ENCODE measurements at places on chromosomes 13 and 19.
A peak's percentile ranks its signal among the peaks of the same experiment; 100 is the strongest.

- DNase-seq, result no peak
These were observed 45.6 kb downstream of the RNASEH2B start for GRCh38 chr13:50955241-50955640.

DNA sequence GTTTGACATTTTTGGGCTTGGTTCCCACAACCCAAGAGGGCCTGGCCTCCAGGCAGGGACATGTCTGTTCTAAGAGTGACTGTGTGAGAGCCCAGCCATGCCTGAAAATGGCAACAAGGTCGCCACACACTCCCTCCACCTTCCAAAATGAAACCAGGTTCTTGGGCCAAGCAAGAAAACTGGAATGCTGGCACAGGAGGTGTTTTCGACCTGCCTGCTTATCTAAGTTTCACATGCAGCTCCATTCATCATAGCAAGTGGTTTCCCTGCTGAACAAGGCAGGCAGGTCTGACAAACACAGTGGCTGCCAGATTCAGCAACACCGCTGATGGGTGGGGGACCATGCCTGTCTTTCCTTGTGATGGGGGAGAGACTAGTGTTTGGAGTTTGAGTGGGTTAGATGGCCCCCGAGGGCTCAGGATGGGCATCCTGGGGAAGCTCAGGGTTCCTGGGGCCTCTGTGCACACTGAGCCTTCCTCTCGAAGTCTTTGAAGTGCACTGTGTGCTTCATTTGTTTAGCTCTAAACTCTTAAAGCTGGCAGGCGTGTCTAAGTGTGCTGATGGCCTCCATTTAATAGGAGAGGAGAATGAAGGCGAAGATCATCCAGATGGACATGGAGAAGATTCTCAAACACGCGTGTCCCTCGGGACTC lies 17.9 kb upstream of the GAS6 start:
- DNase-seq, result no peak

GRCh38 chr19:46861691-46862502 lies 1.1 kb downstream of the ARHGAP35 start:
- no peak for DNase-seq

GRCh38 chr13:111566567-111566966 lies 246.1 kb downstream of the TEX29 start:
- no peak for DNase-seq

- no peak for DNase-seq
These were observed 593.5 kb downstream of the KCTD12 start for GRCh38 chr13:76292726-76293125.

- DNase-seq, result peak; percentile 68
These were observed 131.2 kb downstream of the CRYL1 start for GRCh38 chr13:20394506-20394905.

- DNase-seq, result no peak
These were observed 13.8 kb downstream of the METTL21C start for GRCh38 chr13:102680842-102681740.

DNA sequence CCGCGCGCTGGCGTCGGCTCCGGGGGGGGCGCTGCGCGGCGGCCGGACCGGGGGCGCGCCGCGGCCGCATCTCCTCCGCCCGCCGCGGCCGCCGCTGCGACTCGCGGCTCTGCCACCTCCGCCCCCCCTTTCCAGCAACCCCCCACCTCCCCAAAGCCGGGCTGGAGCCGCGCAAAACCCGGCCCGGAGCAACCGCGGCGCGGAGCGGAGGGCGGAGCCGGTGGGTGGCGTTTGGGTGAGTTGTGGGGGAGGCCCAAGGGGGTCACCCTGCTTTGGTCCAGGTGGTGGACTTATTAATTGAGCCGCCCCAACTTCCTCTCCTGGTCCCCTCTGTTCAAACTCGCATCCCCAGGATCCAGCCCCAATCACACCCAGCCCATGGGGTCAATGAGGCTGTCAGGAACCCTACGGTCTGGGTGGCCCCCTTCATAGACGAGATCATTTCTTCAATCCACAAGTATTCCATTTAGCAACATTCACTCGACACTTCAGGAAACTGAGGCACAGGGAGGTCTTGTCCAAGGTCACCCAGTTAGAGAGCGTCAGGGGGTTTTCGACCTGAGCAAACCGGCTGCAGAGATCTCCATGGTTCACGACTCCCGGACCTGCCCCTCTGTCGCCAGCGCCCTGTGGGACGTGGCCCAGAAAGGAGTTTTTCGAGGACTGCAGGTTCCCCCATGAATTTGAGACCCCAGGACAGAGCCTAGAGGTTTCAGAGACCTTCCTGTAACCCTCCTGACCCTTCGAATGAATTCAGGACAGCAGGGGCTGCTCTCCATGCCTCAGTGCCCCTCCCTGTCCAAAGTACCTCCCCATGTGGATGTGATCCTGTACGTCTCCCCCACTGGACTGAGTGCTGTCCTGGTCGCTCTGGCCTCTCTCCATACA lies 22.4 kb upstream of the SEMA6B start:
- no peak for DNase-seq

GRCh38 chr13:40983725-40984667 lies 35.1 kb downstream of the ELF1 start:
- no peak for DNase-seq

DNA sequence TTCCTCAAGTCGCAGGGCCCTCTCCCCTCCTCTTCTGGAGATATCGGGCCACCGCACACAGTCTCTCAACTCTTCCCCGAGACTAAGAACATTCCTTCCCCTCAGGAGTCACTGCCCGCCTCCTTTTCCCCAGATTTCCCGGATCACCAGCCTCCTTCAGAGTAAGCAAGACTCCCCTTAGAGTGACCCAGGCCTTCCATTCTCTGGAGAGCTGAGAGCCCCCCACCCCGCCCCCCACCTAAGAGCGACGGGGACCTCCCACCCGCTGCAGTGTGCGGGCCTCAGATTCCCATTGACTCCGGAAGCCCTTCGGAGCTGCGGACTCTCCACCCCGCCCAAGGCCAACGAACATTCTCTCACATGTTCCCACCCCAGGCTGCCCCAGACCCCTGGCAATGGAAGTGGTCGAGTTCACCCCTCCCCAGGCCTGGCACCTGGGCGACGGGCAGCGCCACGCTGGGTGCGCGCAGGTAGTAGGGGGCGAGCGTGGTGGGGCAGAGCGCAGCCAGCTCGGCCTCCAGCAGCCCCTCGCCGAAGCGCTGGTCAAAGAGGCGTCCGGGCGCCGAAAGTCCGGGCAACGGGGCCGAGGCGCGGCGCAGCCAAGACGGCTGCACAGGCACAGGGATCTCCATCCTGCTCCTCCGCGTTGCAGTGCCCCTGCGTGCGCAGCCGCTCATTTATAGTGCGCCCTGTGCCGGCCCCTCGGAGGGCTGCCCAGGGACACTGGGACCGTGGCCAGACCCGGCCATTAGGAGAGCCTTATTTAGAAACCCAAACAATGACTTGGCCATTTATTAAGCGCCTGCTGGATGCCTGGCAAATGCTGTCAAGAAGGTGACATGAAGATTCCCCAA lies at the start of gene HSPB6:
HSPB6 (minus strand) TSS at position 653 of the 854 bp plus-strand sequence; CDS start at position 632, 21 bp downstream.
- DNase-seq, result peak; percentile 90

- peak; percentile 78 for DNase-seq
These were observed 18.5 kb downstream of the CYP2A6 start for GRCh38 chr19:40831502-40832430.

DNA sequence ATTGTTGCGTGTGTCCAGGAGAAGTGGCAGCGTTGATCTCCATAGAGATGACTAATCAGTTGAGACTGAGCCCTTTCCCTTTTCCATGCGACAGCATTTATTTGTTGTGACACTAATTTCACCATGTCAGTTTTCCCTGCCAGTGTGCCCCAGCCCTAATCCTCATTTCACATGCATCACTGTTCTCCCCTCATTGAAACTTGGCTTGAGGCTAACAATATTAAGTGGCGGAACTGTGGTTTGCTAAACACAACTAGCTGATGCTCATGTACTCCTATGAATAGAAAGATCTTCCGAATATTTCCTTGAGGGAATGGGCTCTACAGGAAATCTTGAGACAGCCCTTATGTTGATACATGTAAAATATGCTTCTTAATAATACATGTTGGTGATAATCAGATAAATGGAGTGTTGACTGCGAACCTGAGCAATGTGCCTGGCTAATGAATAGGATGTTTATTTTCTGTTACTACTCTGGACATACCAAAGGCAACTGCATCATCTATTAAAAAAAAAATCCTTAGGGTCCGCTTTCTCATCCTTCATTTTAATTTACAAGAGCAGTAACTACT lies 258.6 kb downstream of the ATP8A2 start:
- DNase-seq, result no peak

GRCh38 chr13:66138172-66138811 lies 1091.8 kb downstream of the PCDH9 start:
- no peak for DNase-seq

DNA sequence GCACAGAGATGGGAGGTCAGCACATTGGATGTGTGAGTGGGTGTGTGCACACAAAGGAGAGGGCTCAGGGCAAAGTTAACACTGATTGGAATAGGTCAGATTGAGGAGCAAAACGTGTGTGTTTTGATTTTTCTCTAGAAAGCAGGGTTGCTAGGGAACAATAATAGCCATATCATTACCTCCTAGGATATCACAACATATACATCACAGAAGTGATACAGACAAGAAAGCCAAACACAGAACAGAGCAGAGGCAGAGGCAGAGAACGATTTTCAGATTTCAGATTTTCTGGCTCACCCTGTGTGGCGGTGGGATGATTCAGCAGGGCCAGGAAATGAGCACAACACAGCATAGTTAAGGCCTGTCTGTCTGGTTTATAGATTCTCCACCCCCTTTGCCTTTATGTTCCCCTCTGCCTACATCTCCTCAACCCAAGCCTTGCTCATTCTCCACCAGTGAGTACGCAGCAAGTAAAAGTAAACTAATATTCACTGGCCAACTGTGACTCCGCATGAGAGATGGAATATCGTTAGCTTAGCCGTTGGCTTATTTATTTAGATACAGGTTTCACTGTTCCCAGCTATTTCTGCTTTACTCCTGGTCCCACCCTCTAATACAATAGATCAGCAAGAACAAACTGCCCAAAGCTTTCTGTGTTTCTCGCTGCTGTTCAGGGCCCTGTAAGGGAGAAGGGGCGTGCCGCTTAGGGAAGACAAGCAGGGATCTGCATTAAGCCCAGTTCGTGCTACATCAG lies 182.7 kb upstream of the TSC22D1 start:
- no peak for DNase-seq

GRCh38 chr13:109196948-109197347 lies 567.5 kb downstream of the MYO16 start:
- no peak for DNase-seq

DNA sequence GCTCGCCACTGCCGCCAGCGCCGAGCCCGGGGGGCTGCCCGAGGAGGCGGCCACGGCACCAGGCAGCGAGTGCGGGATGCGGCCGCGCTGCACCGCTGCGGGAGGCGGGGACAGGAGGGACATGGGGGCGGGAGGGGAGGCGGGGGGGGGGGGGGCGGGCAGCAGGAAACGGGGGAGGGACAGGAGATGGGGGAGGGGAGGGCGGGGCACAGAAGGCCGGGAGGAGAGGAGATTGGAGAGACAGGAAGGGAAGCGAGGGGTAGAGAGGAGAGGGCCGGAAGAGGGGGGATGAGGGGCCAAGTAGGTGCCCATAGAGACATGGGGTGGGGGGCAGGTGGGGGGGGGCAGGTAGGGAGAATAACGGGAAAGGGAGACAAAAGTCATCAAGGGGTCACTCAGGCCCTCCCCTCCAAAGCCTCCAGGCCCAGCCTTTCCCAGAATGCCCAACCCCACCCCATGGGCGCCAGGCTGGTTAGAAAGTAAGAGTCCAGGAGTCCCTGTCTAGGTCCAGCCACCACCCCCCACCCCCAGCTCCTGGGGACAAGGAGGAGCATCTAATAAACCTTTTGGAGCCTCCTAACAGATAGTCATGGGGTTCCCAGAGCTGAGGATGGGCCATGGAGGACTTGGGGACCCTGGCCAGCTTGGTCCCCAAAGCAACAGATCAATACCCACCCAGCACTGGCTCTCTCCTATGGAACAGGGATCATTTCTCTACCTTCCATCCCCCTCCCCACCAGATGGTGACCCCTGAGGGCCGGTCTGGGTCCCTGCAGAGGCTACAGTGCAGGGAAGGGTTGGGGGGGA lies 9.5 kb downstream of the NR2F6 start:
- DNase-seq, result no peak

DNA sequence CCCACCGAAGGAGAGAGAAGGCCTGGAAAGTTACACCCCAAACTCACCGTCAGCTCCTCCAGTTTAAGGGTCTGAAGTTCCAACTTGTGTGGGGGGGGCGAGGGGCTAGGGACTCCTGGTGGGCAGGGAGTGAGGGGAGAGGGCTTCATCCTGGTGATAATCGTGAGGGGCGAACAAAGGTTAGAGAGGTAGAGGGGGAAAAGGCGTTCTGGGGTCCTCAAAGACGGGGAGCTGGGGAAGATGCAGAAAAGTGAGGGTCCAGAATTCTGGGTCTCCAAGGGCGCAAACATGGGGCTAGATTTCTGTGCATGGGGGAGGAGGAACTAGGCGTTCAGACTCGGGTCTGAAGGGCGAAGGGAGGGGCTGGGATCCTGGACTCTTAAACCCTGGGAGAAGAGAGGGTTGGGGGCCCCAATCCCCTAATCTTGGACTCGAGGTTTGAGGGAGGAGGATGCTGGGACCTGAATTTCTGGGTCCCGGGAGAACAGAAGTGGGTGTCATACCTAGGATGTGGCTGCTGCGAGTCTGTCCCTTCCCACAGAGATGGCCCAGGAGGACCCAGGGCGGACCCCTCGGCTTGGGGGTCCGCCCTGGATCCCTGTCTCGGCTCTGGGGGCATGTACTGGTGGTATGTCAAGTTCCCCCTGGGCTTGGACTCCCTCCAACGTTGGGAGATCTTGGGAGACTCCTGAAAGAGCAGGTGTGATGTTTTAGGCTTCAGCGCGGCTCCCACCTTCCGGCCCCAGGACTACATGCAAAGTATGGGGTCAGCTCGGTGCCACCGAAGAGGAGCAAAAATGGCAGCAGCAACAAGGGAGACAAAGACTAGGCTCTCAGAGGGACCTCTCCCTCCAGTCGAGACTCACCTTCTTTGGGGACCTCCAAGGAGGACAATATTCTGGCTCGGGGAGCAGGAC lies 4.5 kb downstream of the MAMSTR start:
- no peak for DNase-seq

DNA sequence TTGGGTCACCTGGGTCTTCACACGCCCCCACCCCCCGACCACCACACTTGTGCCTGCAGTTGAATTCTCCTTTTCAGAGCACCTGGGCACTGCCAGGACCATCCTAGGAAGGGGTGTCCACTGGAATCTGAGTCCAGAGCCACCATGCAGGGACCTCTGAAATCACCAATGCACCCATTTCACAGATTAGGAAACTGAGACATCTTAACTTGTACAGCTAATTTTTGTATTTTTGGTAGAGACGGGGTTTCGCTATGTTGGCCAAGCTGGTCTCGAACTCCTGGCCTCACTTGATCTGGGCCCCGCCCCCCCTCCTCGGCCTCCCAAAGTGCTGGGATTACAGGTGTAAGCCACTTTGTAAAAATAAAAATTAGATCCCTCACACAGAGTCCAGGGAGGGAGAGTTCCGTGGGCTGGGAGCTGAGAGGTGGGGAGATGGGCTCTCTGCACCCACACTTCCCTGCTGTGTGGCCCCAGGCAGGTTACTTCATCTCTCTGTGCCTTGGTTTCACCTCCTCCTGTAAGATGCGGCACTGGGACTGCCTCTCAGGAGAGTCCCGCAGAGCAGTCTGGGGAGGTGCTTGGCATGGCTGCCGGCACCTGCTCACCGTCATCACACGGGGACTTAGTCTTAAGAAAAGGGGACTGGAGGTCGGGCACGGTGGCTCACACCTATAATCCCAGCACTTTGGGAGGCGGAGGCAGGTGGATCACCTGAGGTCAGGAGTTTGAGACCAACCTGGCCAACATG lies 45.9 kb upstream of the C19orf12 start:
- DNase-seq, result no peak

GRCh38 chr19:10984166-10984735 lies 23.4 kb downstream of the SMARCA4 start:
- DNase-seq, result no peak

- no peak for DNase-seq
These were observed 3.7 kb downstream of the GAS6 start for GRCh38 chr13:113860051-113860664.

- no peak for DNase-seq
These were observed 1350.8 kb upstream of the SLC10A2 start for GRCh38 chr13:104416973-104417372.
